ENCODE measurements at places on chromosomes 5 and 9. TPM values are rescaled to one million over a fixed set of nuclear protein-coding genes. Genes with fewer than 3 reads are reported as not detected.

DNA sequence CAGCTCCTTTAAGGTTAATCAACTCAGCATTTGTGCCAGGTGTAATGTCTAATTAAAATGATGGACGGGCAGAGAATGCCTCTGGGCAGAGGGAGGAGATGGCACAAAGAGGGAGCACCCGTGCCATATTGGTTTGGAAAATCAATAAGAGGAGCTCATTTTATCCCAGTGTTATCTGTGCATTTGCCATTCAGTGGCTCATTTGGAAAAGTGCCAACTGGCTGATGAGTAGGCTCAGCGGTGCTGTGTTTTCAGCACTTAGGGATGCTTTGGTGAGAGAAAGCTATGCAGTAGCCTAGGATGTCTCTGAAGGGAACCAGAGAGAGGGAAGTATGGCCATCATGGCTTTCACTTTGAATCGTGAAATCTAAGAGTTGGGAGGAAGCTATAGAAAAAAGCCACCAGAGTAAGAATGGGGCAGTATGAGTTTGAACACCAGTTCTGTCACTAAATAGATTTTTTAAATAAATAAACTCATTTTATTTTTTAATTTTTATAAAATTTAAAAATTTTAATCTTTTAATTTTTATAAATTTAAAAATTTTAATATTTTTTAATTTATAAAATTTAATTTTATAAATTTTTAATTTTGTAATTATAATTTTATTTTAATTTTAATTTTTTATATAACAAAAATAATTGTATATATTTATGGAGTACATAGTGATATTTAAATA is 472.8 kb downstream of the BRINP1 start:
- H3K4me1 ChIP-seq = no peaks in the 10 kb centered on the region
- no peaks in the 10 kb centered on the region for H3K36me3 ChIP-seq
- DNase-seq = no peak
- H3K27ac ChIP-seq = no peak overlapping the region
- no peak overlapping the region for H3K4me3 ChIP-seq

GRCh38 chr9:34403554-34404380 is 27.1 kb upstream of the MYORG start:
- H3K4me1 ChIP-seq = no peaks in the 10 kb centered on the region
- H3K36me3 ChIP-seq = peaks cover 4% of the 10 kb centered on the region
- no peak overlapping the region for H3K27ac ChIP-seq
- H3K4me3 ChIP-seq = no peak overlapping the region
- peak; percentile 71 for DNase-seq

DNA sequence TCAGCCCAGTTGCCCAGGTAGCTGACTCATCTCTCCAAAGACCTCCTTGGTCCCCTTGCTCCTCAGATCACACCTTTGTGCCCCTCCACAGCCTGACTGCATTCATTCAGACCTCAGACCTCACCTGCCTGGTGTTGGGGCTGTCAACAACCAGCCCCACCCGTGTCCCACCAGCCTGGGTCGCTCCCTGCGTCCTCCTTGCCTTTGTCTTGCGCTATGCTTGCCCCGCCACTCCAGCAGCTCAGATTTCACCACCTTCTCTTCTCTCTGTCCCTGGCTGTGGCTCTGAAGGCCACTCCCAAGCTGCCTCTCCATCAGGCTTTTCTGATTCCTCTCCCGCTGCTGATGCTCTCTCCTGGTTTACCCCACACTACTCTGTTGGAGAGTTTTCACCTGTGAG is 103.5 kb downstream of the MVB12B start:
- no peak overlapping the region for H3K4me3 ChIP-seq
- DNase-seq = no peak
- H3K4me1 ChIP-seq = no peaks in the 10 kb centered on the region
- no peaks in the 10 kb centered on the region for H3K27me3 ChIP-seq

GRCh38 chr9:129209109-129209508 is 31.0 kb upstream of the IER5L start:
- H3K36me3 ChIP-seq = no peaks in the 10 kb centered on the region
- H3K27me3 ChIP-seq = no peaks in the 10 kb centered on the region
- no peak overlapping the region for H3K27ac ChIP-seq
- peaks cover 18% of the 10 kb centered on the region for H3K4me1 ChIP-seq

DNA sequence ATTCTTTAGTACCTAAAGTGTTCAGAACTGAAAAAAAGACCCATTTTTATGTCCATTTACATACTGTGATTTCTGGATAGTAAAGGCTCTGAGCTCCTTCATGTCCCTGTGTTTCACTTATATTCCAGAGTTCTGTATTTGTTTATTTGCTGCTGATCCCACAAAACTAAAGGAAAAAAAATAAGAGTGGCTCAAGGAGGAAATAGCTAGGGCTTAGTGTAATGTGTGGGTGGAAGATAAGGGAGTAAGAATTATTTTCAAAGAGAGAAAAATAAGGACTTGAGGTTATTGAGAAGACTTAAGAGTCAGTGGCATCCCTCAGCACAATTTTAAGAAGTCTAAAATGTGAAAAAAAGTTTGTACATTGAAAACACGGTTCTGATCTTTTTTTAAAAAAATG is 46.0 kb downstream of the ENTREP1 start:
- no peak for DNase-seq
- peaks cover 13% of the 10 kb centered on the region for H3K27me3 ChIP-seq
- H3K4me1 ChIP-seq = no peaks in the 10 kb centered on the region
- no peaks in the 10 kb centered on the region for H3K36me3 ChIP-seq
- H3K4me3 ChIP-seq = no peak overlapping the region
- H3K27ac ChIP-seq = no peak overlapping the region

DNA sequence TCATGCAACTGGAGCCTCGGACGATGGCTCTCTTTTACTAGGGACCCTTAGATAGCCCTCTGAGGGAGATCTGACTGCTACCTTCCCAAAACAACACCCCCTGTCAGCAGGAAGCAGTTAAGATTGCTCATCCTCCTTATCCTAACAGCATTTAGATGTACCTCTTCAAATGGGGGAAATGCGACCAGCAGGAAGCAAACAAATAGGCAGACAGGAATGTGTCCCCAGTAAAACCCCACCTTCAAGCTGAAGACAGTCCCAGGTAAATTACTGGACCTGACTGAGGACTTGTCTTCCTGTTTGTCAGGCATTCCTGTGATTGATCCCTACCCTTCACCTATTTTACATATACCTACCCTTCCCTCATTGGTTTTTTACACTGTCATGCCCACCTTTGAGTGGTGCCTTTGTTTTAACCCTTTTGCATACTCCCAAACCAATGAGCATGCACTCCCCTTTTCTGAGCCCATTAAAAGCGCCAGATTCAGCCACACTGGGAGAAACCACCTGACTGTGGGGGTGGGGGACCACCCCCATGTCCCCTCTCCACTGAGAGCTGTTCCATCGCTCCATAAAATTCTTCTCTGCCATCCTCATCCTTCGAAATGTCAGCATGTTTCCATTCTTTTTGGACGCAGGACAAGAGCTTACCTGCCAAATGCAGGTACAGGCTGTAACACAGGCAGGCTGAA is 954.0 kb upstream of the CDH6 start:
- no peaks in the 10 kb centered on the region for H3K27me3 ChIP-seq
- H3K4me3 ChIP-seq = no peak overlapping the region
- DNase-seq = no peak
- no peaks in the 10 kb centered on the region for H3K4me1 ChIP-seq

- no peak overlapping the region for H3K27ac ChIP-seq
- H3K27me3 ChIP-seq = no peaks in the 10 kb centered on the region
- peaks cover 28% of the 10 kb centered on the region for H3K4me1 ChIP-seq
- DNase-seq = no peak
- peaks cover 9% of the 10 kb centered on the region for H3K36me3 ChIP-seq
These were observed 2.2 kb downstream of the SPIN1 start for GRCh38 chr9:88390371-88390990.

GRCh38 chr5:172109749-172110148 is 78.3 kb downstream of the STK10 start:
- H3K27me3 ChIP-seq = no peaks in the 10 kb centered on the region
- H3K4me1 ChIP-seq = peaks cover 68% of the 10 kb centered on the region
- DNase-seq = peak; percentile 61
- peaks cover 35% of the 10 kb centered on the region for H3K36me3 ChIP-seq
- H3K4me3 ChIP-seq = peak overlapping the region; percentile 5

GRCh38 chr9:114588210-114588609 is 641 bp downstream of the ATP6V1G1 start:
- no peaks in the 10 kb centered on the region for H3K27me3 ChIP-seq
- H3K4me1 ChIP-seq = peaks cover 46% of the 10 kb centered on the region
- H3K27ac ChIP-seq = peak overlapping the region; percentile 97
- peak; percentile 39 for DNase-seq
- H3K36me3 ChIP-seq = peaks cover 23% of the 10 kb centered on the region

- no peaks in the 10 kb centered on the region for H3K4me1 ChIP-seq
- no peaks in the 10 kb centered on the region for H3K27me3 ChIP-seq
- H3K36me3 ChIP-seq = no peaks in the 10 kb centered on the region
- no peak overlapping the region for H3K27ac ChIP-seq
These were observed 6.8 kb downstream of the ZDHHC11B start for GRCh38 chr5:777756-778161.

GRCh38 chr9:135083831-135084230 is 3.6 kb upstream of the OLFM1 start:
- no peaks in the 10 kb centered on the region for H3K36me3 ChIP-seq
- H3K27me3 ChIP-seq = peaks cover 29% of the 10 kb centered on the region
- H3K4me3 ChIP-seq = no peak overlapping the region

DNA sequence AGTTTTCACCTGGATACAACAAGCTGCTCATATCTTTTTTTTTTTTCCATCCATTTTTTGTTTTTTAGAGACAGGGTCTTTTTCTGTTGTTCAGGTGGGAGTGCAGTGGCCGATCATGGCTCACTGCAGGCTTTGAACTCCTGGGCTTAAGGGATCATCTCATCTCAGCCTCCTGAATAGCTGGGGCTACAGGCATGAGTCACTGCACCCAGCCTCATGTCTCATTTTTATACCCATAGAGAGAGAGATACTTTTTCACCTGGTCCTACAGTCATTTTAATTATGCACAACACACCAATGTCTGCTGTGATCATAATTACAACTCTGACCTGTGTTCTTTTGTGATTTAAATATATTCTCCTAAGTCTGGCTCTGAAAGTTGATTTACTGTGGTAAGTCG is 84.4 kb downstream of the KIF4B start:
- H3K4me1 ChIP-seq = no peaks in the 10 kb centered on the region
- no peak overlapping the region for H3K27ac ChIP-seq
- no peak overlapping the region for H3K4me3 ChIP-seq

- H3K27ac ChIP-seq = no peak overlapping the region
- H3K4me3 ChIP-seq = no peak overlapping the region
These were observed 120.5 kb upstream of the BOD1 start for GRCh38 chr5:173736923-173737412.

- H3K36me3 ChIP-seq = no peaks in the 10 kb centered on the region
- H3K4me3 ChIP-seq = no peak overlapping the region
- H3K27ac ChIP-seq = no peak overlapping the region
- no peak for DNase-seq
- no peaks in the 10 kb centered on the region for H3K4me1 ChIP-seq
These were observed 29.8 kb upstream of the VCAN start for GRCh38 chr5:83441747-83442146.

DNA sequence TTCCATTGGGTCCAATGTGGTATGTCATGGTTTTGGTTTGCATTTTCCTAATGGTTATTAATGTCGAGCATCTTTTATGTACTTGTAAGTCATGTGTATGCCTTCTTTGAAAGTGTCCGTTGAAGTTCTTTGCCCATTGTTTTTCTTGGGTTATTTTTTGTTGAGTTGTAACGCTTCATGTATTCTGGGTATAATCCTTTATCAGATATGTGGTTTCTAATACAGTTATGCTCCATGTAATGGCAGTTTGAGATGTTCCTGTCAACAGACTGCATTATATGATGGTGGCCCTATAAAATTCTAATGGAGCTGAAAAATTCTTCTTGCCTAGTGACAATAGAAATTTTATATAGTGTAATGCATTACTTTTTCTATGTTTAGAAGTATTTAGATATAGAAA is 17.2 kb downstream of the RIC1 start:
- no peak overlapping the region for H3K4me3 ChIP-seq
- H3K27me3 ChIP-seq = no peaks in the 10 kb centered on the region
- no peak overlapping the region for H3K27ac ChIP-seq
- peaks cover 35% of the 10 kb centered on the region for H3K36me3 ChIP-seq
- peaks cover 36% of the 10 kb centered on the region for H3K4me1 ChIP-seq

DNA sequence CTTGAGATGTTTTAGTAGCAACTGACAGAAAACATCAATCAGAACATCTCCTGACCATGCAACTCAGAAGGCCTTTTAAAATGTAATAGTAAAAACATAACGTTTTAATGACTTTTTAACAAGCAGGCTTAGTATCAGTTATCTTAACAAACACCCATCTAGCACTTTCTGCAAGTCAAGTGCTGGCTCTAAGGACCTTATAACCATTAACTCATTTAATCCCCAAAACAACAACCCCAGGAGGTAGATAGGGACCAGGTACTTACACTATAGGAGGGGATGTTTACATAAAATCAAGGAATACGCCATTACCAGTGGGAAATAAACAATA is 41.8 kb downstream of the ROR2 start:
- no peak overlapping the region for H3K27ac ChIP-seq
- peaks cover 15% of the 10 kb centered on the region for H3K4me1 ChIP-seq
- no peak for DNase-seq
- H3K4me3 ChIP-seq = no peak overlapping the region
- H3K36me3 ChIP-seq = no peaks in the 10 kb centered on the region

- no peaks in the 10 kb centered on the region for H3K4me1 ChIP-seq
- H3K27me3 ChIP-seq = peaks cover 6% of the 10 kb centered on the region
- H3K27ac ChIP-seq = no peak overlapping the region
- H3K36me3 ChIP-seq = no peaks in the 10 kb centered on the region
- DNase-seq = no peak
These were observed 465.0 kb downstream of the EBF1 start for GRCh38 chr5:158634714-158635113.

DNA sequence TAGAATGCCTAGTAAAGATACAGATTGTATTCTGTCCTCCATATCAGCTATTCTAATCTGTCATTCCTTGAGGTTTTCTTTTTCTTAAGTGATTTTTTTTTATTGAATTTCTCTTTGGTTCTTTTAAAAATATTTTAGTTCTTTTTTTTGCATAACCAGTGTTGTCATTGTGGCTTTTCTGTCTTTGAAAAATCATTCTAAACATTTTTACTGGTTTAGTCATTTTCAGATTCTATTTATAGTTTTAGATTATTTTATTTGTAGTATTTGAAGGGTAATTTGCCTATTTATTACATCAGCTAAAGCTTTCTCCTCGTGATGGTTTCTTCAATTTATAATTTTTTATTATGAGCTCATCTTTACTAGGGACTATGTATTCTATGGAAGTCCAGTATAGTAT is 78.1 kb downstream of the NDUFAF2 start:
- H3K36me3 ChIP-seq = peaks cover 4% of the 10 kb centered on the region
- peaks cover 5% of the 10 kb centered on the region for H3K4me1 ChIP-seq
- no peak overlapping the region for H3K4me3 ChIP-seq
- no peak overlapping the region for H3K27ac ChIP-seq
- no peak for DNase-seq

Gene TMED7
- 42.2 TPM for total RNA-seq

Gene SPOCK1
- total RNA-seq = not detected

Gene PCDHB16
- not detected for total RNA-seq

Gene DNAJC25
- total RNA-seq = 4.2 TPM

Gene CERCAM
- total RNA-seq = 1.0 TPM

Gene SLC45A2
- not detected for total RNA-seq

Gene SPATA31A3
- total RNA-seq = not detected

Data from activated CD4-positive, alpha-beta memory T cell treated with anti-CD3 and anti-CD28 coated beads for 36 hours (primary cell).